ENCODE measurements at places on chromosomes 7 and 10. TPM values are rescaled to one million over a fixed set of nuclear protein-coding genes. Genes with fewer than 3 reads are reported as not detected.

Gene APBB1IP
- polyA plus RNA-seq: not detected

Gene KCND2
- polyA plus RNA-seq: not detected

Gene LRRC18
- polyA plus RNA-seq: not detected

Gene ATRNL1
- polyA plus RNA-seq: 0.44 TPM

GRCh38 chr7:134058980-134059379 lies 68.2 kb upstream of the LRGUK start:
- no peak overlapping the region for H3K27ac ChIP-seq
- no peak overlapping the region for H3K4me3 ChIP-seq
- H3K4me1 ChIP-seq: peaks cover 7% of the 10 kb centered on the region
- H3K27me3 ChIP-seq: no peaks in the 10 kb centered on the region
- no peak for DNase-seq

DNA sequence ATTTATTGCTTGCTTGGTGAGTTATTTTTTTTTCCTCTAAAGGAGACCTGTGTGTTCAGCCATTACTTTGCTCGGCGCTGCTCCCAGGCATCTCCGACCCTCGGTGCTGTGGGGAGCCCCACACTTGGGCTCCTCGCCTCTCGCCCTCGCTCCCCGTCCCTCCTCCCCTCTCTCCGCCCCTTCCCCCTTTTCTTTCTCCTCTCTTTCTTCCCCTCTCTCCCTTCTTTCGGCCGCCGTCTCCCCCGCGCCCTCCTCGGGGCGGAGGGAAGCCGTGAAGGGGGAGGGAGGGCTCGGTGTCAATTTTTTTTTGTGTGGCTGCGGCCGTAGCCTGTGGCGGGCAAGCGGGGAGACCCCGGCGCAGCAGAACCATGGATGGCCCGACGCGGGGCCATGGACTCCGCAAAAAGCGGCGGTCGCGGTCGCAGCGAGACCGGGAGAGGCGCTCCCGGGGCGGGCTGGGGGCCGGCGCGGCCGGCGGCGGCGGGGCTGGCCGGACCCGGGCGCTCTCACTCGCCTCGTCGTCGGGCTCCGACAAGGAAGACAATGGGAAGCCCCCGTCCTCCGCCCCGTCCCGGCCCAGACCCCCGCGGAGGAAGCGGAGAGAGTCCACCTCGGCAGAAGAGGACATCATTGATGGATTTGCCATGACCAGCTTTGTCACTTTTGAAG lies 1.1 kb downstream of the AUTS2 start:
- H3K27ac ChIP-seq: peak overlapping the region; percentile 49
- peak; percentile 82 for DNase-seq
- H3K4me1 ChIP-seq: peaks cover 8% of the 10 kb centered on the region
- H3K36me3 ChIP-seq: no peaks in the 10 kb centered on the region
- no peaks in the 10 kb centered on the region for H3K27me3 ChIP-seq
- H3K4me3 ChIP-seq: peak overlapping the region; percentile 100

GRCh38 chr10:17409170-17409733 lies 45.1 kb downstream of the ST8SIA6 start:
- no peak overlapping the region for H3K27ac ChIP-seq
- no peak for DNase-seq
- no peak overlapping the region for H3K4me3 ChIP-seq
- no peaks in the 10 kb centered on the region for H3K27me3 ChIP-seq

GRCh38 chr10:127536972-127537760 lies 11.9 kb upstream of the NPS start:
- no peak overlapping the region for H3K4me3 ChIP-seq
- H3K4me1 ChIP-seq: no peaks in the 10 kb centered on the region
- no peak for DNase-seq

DNA sequence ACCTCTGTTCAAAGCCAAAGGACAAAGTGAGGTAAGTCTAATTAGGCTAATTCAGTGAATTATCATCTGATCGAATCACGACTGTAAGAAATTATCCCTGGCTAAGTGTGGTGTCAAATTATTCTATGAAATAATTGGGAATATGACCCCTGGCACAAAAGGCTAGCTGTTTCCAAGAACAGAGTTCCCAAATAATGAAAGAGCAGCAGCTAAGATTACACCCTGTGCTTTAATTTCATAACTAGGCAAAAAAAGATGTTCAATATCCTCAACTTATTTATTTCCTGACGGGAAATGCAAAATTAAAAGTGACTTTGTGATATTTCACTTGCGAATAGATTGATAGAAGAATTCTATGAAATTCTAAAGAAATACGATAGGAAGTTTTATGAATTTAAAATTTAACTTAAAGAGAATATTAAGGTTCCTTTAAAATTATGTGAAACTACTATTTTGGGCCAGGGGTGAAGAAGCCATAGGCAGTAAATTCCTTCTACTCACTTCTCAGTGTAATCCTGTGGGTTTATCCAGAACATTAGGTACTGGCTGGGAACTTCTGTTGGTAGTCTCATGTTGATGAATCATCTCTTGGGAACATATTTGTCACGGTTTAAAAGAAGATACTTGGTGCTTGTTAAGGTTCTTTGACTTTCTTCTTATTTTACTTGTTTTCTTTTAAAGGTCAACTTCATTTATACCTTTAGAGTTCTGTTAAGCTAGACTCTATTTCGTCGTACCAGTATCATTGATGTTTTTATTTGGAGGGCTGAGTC lies 148.5 kb downstream of the POLR1F start:
- no peaks in the 10 kb centered on the region for H3K36me3 ChIP-seq
- H3K4me1 ChIP-seq: no peaks in the 10 kb centered on the region
- no peak overlapping the region for H3K4me3 ChIP-seq

GRCh38 chr10:45589868-45590267 lies 82.7 kb downstream of the ZFAND4 start:
- H3K4me3 ChIP-seq: no peak overlapping the region
- H3K36me3 ChIP-seq: no peaks in the 10 kb centered on the region
- H3K27ac ChIP-seq: no peak overlapping the region
- H3K4me1 ChIP-seq: no peaks in the 10 kb centered on the region
- H3K27me3 ChIP-seq: no peaks in the 10 kb centered on the region

- no peaks in the 10 kb centered on the region for H3K27me3 ChIP-seq
- H3K27ac ChIP-seq: no peak overlapping the region
- H3K36me3 ChIP-seq: no peaks in the 10 kb centered on the region
- H3K4me3 ChIP-seq: no peak overlapping the region
- no peaks in the 10 kb centered on the region for H3K4me1 ChIP-seq
Observed at GRCh38 chr10:70771311-70772194, 13.6 kb downstream of the TBATA start.

DNA sequence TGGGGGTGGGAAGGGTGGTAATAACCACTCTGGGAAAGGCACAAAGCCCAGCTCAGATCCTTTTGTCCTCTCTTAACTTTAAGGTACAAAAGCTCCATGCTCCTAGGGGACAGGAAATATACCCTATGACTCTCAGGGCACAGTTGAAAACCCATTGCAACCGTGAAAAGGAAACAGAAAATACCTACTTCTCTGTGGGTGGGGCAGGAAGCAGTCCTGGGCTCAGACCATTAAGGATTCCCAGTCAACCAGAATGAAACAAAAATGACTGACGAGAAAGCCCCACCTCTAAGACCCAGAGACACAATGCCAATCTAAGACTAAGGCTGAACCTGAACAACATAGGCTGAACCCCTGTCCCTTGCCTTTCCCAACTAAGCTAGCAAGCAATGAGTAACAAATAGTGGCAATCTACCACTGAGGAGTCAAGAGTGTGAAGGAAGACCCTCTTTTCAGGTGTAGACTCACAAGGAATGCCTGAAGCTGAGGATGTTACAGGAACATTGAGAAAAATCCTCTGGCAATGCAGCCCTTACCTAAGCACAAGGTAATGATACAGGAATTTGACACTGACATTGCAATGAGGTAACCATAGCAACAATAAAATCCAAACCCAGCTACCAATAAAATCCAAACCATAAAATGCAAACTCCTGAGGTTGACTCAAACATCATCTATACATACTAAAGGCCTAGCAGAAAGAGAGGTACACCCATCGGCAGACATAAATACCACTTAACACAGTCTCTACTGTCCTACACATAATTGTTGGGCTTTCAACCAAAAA lies 380.1 kb downstream of the HPSE2 start:
- H3K27me3 ChIP-seq: no peaks in the 10 kb centered on the region
- no peak for DNase-seq
- H3K4me1 ChIP-seq: no peaks in the 10 kb centered on the region
- H3K27ac ChIP-seq: no peak overlapping the region

GRCh38 chr10:83952314-83952713 lies 187.0 kb upstream of the GHITM start:
- H3K4me1 ChIP-seq: peaks cover 11% of the 10 kb centered on the region
- no peaks in the 10 kb centered on the region for H3K27me3 ChIP-seq
- DNase-seq: no peak
- no peak overlapping the region for H3K4me3 ChIP-seq
- no peaks in the 10 kb centered on the region for H3K36me3 ChIP-seq

DNA sequence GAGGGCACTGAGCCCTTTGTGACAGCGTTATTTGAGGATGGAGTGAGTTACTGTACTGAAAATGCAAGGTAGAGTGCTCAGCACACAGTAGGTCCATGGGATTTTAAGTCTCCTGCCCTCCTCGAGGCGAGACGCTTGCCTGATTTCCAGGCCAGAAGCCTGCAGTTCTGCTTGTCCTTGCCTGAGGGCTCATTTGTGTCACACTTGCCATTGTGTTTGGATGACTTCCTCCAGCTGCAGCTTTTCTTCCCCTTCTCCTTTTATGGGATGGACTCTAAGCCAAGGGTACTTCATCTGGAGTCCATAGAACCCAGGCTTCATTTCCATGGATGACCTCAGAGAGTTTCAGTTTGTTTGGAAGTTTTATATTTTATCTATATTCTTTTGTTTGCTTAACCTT lies 304.2 kb upstream of the BMPER start:
- no peak for DNase-seq
- H3K4me3 ChIP-seq: no peak overlapping the region
- H3K4me1 ChIP-seq: no peaks in the 10 kb centered on the region
- H3K36me3 ChIP-seq: no peaks in the 10 kb centered on the region

DNA sequence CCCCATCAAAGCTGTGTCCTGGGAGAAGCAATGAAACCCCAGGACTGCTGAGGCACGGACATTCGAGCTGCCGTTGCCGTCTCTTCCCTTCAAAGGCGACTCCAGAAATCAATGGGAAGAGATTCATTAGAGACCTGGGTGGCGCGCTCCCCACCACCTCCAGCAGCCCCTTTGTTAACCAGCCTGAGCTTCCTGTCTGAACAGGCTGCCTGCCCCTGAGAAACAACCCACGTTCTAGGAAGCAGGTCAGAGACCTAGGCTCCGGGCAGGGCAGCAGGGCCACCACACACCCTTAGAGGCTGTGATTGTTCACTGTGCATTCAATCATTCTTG lies 110.9 kb upstream of the PPIF start:
- H3K4me1 ChIP-seq: peaks cover 94% of the 10 kb centered on the region
- H3K4me3 ChIP-seq: no peak overlapping the region
- peak overlapping the region; percentile 99 for H3K27ac ChIP-seq
- no peaks in the 10 kb centered on the region for H3K27me3 ChIP-seq
- peaks cover 9% of the 10 kb centered on the region for H3K36me3 ChIP-seq

DNA sequence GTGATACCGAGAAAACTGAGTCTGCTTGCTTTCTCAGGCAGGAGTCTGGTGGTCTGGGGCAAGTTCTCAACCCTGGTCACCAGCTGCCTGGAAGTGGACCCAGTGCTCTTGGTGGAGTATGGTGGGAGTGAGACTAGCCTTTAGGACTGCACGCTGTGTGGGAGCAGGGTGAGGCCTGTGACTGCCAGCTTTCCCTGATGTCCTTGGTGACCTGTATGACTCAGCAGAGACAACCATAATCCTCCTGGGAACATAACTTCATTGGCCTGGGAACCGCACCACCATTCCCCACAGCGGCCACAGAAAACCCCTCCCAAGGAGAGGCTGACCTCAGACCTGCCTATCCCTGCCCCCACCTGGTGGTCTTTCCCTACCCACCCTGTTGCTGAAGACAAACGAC lies 139.5 kb upstream of the CHRM2 start:
- no peak overlapping the region for H3K4me3 ChIP-seq
- H3K36me3 ChIP-seq: no peaks in the 10 kb centered on the region
- H3K27ac ChIP-seq: no peak overlapping the region
- no peaks in the 10 kb centered on the region for H3K27me3 ChIP-seq
- DNase-seq: no peak

- no peaks in the 10 kb centered on the region for H3K36me3 ChIP-seq
- no peaks in the 10 kb centered on the region for H3K27me3 ChIP-seq
- H3K4me3 ChIP-seq: no peak overlapping the region
- H3K4me1 ChIP-seq: no peaks in the 10 kb centered on the region
- H3K27ac ChIP-seq: no peak overlapping the region
Observed at GRCh38 chr10:78540355-78541076, 506.9 kb downstream of the RPS24 start.

DNA sequence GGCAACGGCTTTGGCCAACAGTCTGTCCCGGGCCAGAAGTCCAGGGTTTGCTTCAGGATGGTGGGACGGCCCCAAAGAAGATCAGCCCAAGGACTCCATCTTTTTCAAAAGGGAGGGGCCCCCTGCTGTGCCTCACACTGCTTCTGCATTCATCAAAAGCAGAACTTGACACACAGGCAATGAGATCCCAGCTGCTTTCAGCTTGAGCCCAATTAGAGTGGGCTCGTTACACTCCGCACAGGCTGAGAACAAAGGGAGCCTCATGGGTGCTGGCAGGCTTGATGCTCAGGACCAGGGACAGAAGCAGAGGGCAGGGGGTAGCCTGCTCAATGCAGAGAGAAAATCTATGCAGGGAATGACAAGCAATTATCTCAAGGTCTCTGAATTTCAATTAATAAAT lies 45.5 kb downstream of the VOPP1 start:
- no peak overlapping the region for H3K4me3 ChIP-seq
- no peak for DNase-seq
- H3K36me3 ChIP-seq: peaks cover 5% of the 10 kb centered on the region
- H3K27ac ChIP-seq: no peak overlapping the region
- H3K4me1 ChIP-seq: peaks cover 18% of the 10 kb centered on the region
- H3K27me3 ChIP-seq: no peaks in the 10 kb centered on the region

DNA sequence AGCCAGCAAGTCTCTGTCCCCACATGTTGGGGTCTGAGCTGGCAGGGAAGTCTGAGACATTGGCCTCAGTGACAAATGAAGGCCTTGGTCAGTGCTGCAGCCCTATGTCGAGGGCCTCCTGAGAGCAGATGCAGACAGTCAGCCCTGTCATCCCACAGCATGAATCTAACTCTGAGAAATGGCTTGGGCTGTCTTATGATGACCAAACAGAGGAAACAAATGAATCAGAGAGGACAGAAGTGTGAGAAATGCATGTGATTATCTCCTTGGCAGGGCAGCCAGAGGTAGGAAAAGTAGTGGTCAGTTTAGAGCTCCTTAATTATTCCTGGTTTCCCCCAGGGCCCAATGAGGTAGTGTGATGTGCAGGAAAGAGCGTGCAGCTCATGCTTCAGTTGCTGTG lies 287.6 kb downstream of the SORCS3 start:
- H3K4me1 ChIP-seq: no peaks in the 10 kb centered on the region
- H3K4me3 ChIP-seq: no peak overlapping the region
- H3K27ac ChIP-seq: no peak overlapping the region
- H3K36me3 ChIP-seq: no peaks in the 10 kb centered on the region
- H3K27me3 ChIP-seq: no peaks in the 10 kb centered on the region
- no peak for DNase-seq

- peaks cover 61% of the 10 kb centered on the region for H3K4me1 ChIP-seq
- no peaks in the 10 kb centered on the region for H3K36me3 ChIP-seq
Observed at GRCh38 chr7:2016761-2017480, 215.8 kb downstream of the MAD1L1 start.

All from SK-N-SH (cell line).